ENCODE measurements at places on chromosomes 4 and X.

GRCh38 chrX:16187024-16187760 is 19.9 kb downstream of the MAGEB17 start:
- no peak for DNase-seq

GRCh38 chr4:25297528-25298242 is 14.9 kb upstream of the ZCCHC4 start:
- DNase-seq: no peak

DNA sequence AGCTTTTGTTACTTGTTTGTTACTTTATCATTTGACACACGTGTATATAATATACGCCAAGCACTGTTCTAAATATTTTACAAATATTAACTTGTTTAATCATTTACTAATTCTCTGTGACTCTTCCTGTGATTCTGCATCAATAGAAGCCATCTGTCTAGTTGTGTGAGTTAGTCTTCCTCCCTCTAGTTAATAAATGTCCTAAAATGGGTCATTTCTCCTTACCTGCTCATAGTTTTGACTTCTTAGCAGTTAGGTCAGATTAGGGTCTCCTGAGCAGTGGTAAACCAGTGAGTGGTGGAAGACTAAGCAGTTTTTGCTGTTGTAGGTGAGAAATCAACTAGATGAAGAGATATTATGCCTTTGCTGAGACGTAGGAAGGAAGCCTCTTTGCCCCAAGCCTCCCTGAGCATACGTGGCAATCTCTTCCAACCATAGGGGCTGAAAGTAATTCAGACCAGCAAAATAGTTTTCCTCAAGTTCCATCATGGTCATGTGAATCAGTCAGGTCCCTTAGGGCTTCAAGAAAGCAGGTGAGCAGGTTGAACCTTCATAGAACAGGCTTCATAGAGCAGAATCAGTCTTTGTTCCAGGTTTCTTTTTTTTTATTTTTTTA is 38.7 kb upstream of the THOC2 start:
- DNase-seq: no peak

DNA sequence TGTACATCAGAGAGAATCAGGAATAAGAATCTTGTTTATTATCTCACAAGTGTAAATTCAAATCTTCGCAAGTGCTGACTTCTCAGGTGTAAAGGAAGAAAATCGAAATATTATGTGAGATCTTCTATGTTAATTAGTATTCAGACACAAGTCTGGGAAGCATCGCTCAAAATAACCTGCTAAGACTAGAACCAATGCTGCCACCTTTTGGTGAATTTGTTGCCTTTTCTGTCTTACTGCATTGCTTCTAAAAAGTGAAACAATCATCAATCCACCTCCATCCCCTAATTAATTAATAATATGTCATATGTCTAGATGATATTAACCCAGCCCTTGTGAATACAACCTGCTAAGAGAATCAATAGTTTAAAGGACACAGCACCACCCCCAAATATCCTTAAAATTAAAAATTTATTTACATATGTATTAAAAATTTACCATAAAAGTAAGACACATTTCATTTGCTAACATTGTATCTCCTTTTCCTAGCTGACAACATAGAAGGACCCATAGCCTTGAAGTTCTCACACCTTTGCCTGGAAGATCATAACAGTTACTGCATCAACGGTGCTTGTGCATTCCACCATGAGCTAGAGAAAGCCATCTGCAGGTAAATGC is 3.5 kb downstream of the EPGN start:
- peak; percentile 59 for DNase-seq

DNA sequence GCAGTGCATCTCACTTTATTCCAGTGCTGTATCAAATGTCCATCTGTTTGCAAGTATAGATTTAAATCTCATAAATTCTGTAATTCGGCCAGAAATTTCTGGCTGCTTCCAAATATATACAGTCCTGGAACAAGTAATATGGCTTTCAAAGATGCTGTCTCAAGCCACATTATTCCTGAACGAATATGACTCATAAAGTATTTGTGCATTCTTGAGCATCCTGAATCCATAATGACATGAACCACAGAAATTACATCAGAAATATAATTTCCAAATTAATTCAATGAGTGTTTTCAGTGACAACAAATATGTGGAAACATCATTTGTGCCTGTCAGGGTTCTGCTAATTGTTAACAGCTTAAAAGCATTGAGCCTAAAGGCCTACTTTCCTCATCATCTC is 140.9 kb upstream of the HPGD start:
- DNase-seq: no peak

- no peak for DNase-seq
Observed at GRCh38 chr4:119939071-119939995, 127.3 kb downstream of the MAD2L1 start.

GRCh38 chr4:154082760-154083535 is 294.1 kb upstream of the SFRP2 start:
- DNase-seq: no peak

DNA sequence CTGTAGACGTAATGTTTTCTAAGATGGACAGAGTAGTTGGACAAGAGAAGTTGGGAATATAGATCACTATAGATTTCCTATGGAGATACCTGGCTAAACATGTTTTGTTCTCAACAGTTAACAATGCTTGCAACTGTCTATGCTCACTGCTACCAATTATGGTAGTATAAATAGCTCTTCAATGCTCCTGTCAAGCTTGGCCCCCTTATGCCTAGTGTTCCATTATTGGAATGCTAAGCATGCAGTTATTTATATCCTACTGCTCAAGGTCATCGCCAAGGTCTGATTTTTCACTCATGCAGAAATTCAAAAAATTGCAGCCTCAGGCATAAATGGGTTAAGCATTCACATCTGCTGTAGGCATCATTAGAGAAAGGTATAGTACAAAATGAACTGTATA is 519.0 kb downstream of the IL15 start:
- DNase-seq: no peak

DNA sequence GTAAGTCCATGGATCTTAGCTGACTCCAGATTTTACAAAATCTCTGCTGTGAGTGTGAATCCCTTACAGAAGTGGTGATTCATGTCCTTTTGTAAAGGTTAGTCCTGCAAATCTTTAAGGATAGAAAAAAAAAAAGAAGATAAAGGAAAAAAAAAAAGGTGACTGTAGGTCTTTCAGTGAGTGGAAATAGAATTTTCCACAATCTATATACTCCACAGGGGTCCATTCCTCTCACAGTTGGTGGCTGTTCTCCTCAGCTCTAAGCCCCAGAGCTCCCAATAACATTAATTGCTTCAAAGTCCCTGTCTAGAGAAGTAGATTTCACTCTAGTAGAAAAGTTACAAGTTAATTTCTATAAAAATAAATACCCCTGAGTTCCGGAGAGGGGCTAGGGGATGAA is 189.1 kb downstream of the NDST4 start:
- DNase-seq: no peak

- peak; percentile 65 for DNase-seq
Observed at GRCh38 chr4:40255393-40256281, 58.8 kb downstream of the RHOH start.

GRCh38 chrX:39757971-39758370 is 339.8 kb downstream of the BCOR start:
- DNase-seq: no peak
